ENCODE measurements at places on chromosomes 12 and 14. TPM values are rescaled to one million over a fixed set of nuclear protein-coding genes. Genes with fewer than 3 reads are reported as not detected.

Gene FSCB
- total RNA-seq, result not detected

Gene ACVRL1
- not detected for total RNA-seq

Gene NKX2-1
- total RNA-seq, result not detected

Gene SLC7A8
- total RNA-seq, result 2.5 TPM

Gene TMEM121
- 2.6 TPM for total RNA-seq

Gene CATSPERB
- 4.1 TPM for total RNA-seq

Gene NAP1L1
- total RNA-seq, result 672 TPM

Gene PRH2
- not detected for total RNA-seq

Gene OR6C1
- total RNA-seq, result not detected

Gene IL22
- 5.6 TPM for total RNA-seq

Gene NID2
- 0.62 TPM for total RNA-seq

Gene KRT6C
- total RNA-seq, result not detected

Gene PMCH
- not detected for total RNA-seq

Gene GPR137C
- total RNA-seq, result 0.37 TPM

Gene C12orf56
- total RNA-seq, result 0.17 TPM

Gene FRMD6
- total RNA-seq, result 0.73 TPM

Gene LRTM2
- not detected for total RNA-seq

Gene GLT8D2
- not detected for total RNA-seq

Gene GLT1D1
- 1.2 TPM for total RNA-seq

Measured in T-helper 17 cell (primary cell).